ENCODE measurements at places on chromosomes 1 and 21.

- peak; percentile 35 for DNase-seq
These were observed 157.5 kb upstream of the FGGY start for GRCh38 chr1:59139396-59139795.

DNA sequence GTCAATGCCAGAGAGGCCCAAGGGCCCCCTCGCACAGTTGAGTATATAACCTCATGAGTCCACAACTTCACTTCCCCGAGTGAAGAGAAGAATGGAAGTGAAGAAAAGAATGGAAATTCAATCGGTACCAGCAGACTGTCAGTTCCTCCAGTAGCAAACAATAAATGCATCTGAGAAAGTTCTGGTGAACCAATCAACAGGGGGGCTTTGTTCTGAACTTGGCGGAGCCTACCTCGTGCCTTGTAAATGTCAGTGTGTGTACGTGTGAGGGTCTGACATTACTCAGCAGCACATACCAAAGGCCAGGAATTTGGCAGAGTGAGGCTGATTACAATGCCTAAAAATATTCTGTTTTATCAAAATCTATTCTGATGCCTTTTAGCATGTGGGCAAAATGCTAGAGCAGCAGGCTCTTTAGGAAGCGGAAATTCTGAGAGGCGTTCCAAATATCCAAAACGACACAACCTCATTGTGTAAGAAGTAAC is 238.5 kb downstream of the LTN1 start:
- DNase-seq, result no peak

DNA sequence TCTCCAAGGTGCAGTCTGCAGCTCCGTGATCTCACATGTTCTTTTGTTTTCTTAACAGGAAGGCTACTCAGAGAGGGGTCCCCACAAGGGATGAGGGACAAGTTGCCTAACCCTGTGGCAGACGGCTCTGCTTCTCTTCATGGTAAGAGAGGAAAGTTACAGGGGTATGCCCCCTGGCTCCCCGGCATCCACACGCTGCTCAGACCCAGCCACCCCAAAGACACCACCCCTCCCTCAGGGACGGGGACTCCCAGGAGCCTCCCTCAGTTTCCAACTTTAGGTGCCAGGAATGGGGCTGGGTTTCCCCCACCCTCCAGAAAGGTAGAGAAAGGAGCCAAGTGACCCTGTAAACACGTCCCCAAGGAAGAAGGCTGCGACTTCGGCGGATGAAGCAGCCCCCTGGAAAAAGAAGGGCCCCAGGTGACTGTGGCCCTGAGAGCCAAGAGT is 19.7 kb downstream of the OPTC start:
- no peak for DNase-seq

- no peak for DNase-seq
These were observed 1.9 kb downstream of the ITPKB start for GRCh38 chr1:226736908-226737818.

GRCh38 chr21:42737951-42738590 is 84.7 kb downstream of the PDE9A start:
- no peak for DNase-seq

- DNase-seq, result no peak
These were observed 33.9 kb upstream of the PM20D1 start for GRCh38 chr1:205883792-205884191.

DNA sequence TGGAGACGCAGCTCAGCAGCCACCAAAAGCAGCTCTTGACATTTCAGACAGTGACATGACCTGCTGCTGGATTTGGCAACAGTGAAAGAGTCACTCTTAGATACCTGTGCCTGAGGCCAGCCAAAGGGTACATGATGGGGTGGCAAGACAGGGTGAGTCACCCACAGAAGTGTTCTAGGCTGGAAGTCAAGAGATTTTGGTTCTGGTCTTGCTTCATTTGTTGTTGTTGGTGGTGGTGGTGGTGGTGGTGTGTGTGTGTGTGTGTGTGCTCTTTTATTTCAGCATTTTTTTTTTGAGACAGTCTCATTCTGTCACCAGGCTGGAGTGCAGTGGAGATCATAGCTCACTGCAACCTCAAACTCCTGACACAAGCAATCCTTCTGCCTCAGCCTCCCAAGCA is 25.8 kb downstream of the SHISAL2A start:
- DNase-seq, result no peak

- no peak for DNase-seq
These were observed 65.3 kb upstream of the COL6A1 start for GRCh38 chr21:45916011-45916840.

DNA sequence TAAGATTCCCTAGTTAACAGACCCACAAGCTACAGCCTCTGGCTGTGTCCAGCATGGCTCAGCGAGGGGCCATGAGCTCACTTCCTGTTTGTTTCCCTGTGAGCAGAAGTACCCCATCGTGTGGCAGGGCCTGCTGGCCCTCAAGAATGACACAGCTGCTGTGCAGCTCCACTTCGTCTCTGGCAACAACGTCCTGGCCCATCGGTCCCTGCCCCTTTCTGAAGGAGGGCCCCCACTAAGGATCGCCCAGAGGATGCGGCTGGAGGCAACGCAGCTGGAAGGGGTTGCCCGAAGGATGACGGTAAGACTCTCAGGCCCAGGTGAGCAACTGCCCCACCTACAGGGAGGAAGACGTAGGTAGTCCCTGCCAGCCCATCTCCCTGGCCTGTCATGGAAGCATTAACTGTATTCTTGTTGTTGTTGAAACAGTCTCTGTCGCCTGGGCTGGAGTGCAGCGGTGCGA is 38.2 kb downstream of the ZBTB17 start:
- DNase-seq, result no peak

Data from NCI-H2029 treated with DMSO at 0.1 percent for 48 hours (cell line).